Thymus (tissue), 14 donors: ENCODE measurements at places on chromosomes 11 and 22. TPM values are rescaled to one million over a fixed set of nuclear protein-coding genes. Genes with fewer than 3 reads are reported as not detected.

Gene ELFN2
- 0.28 TPM for total RNA-seq

Gene ZNF215
- total RNA-seq = 5.9 TPM

DNA sequence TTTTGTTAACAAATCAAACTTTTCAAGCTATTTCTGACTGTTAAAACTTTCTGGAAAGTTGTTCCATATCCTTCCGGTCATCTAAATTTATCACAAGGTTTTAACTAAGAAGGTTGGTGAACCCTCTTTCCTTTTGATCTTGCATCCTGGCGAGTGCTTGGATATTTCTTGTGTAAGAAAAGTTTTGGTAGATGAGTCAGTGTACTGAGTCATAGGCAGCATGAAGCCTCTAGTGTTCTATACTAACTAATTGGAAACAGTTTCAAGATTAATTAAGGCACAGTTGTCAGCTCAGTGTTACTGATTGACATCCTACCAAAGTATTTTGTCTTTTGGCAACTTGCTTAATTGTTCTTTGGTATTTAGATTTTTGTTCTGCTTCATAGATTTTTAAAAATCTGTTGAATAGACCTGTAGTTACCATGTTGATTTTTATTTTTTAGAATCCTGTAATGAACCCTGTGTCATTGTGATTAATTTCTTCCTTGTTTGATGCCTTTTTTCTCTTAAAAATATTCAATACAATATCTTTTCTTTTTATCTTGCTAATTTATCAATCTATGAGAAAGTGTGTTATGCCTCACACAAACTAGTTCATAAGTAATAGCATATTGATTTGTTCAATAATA, 38.0 kb downstream of the METTL15 start:
- H3K27ac ChIP-seq = no peak overlapping the region
- no peaks in the 10 kb centered on the region for H3K4me1 ChIP-seq
- DNase-seq = no peak
- H3K4me3 ChIP-seq = no peak overlapping the region

GRCh38 chr11:96215110-96215782, 127.7 kb downstream of the MAML2 start:
- peaks cover 53% of the 10 kb centered on the region for H3K4me1 ChIP-seq
- peak overlapping the region; percentile 98 for H3K27ac ChIP-seq
- peak overlapping the region; percentile 9 for H3K4me3 ChIP-seq
- peak; percentile 73 for DNase-seq
- no peaks in the 10 kb centered on the region for H3K36me3 ChIP-seq

Gene ALG12
- total RNA-seq = 7.6 TPM

Gene NPAT
- 16.9 TPM for total RNA-seq

DNA sequence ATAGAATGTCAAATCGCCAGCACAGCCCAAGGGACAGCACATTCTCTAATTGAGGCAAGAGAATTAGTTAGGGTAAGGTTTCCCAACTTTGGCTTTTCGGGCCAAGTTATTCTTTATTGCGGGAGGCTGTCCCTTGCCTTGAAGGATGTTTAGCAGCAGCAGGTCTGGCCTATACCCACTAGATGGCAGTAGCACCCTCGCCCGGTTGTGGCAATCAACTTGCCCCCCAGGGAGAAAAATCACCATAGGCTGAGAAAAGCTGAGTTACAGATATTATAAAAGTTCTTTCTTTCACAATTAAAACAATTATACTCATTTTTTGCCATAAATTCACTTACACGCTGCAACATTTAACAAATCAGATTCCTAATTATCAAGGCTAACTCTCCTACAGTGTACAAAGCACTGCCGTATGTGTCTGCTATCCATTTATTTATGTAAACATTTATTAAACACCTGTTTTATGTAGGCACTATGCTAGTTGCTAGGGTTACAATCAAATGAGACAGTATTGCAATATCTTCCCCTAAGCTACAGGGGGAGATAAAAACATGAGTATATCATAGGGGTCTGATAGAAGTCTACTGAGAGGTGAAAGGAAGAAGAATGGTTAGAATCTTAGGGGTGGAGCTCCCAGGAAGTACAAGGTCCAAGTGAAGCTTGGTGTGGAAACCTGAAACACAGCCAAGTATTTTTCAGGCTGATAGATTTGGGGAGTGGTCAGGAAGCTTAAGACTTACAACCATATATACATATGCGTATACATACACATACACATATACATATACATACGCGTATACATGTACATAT, 452.3 kb downstream of the RAB38 start:
- no peak overlapping the region for H3K27ac ChIP-seq
- no peak overlapping the region for H3K4me3 ChIP-seq
- H3K4me1 ChIP-seq = no peaks in the 10 kb centered on the region

DNA sequence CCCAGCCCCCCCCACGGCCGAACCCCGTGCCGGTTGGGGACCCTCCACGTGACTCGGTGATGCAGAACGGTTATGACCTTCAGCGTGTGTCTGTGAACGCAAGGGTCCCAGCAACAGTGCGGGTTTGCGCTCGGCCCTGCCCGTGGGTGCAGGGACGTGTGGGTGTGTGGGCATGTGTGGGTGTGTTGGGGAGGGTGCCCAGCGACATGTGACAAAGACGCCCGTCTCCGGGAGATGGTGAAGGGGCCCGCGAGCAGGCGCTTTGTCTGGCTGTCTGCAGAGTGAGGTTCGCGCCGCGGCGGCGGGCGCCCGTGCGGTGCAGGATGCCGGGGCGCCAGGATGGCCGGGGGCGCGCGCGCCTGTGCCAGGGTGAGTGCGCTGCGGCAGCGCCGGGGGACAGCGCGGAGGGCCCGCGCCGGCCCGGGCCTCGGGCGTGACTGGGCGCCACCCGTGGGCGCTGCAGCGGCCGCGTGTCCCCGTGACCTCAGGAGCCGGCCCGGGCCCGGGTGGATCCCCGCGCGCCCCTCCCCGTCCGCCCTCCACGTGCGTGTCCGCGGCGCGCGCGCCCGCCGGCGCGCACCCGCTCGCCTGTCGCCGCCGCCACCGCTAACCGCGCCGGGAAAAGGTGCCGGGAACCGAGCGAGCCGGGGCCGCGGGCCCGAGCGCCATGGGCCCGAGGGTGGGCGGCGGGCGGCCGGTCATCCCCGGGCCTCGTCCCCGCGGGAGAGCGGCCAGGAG, at the start of gene LRFN4:
Gene LRFN4, plus strand, starts transcription at position 569 of the 738 bp plus-strand sequence. CDS start 681 bp downstream, outside the sequence.
- peaks cover 13% of the 10 kb centered on the region for H3K36me3 ChIP-seq
- H3K4me1 ChIP-seq = peaks cover 10% of the 10 kb centered on the region
- peak within 1 kb of the TSS; percentile 63 for H3K4me3 ChIP-seq
- peak within 1 kb of the TSS; percentile 80 for H3K27ac ChIP-seq

Gene KIF18A
- total RNA-seq = 14.0 TPM

DNA sequence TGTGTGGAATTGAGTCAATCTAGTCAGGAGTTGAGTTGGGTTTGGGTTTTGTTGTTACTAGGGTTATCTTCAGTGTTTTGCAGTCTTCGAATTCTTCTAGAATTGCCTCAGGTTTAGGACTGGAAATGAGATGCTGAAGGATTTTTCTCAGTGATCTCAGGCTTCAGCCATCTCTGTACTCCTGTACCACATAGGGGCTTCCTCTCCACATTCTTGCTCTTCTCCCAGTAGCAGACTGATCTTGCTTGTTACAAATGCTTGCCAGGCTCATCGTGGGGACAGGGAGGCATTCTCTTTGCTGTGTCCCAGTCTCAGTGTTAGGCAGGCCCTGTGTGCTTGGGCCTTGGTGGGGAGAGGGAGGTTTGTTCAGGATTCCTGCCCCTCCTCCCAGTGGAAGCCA, 96.1 kb downstream of the LRRC32 start:
- H3K27ac ChIP-seq = no peak overlapping the region
- no peaks in the 10 kb centered on the region for H3K36me3 ChIP-seq
- DNase-seq = no peak
- H3K27me3 ChIP-seq = no peaks in the 10 kb centered on the region

DNA sequence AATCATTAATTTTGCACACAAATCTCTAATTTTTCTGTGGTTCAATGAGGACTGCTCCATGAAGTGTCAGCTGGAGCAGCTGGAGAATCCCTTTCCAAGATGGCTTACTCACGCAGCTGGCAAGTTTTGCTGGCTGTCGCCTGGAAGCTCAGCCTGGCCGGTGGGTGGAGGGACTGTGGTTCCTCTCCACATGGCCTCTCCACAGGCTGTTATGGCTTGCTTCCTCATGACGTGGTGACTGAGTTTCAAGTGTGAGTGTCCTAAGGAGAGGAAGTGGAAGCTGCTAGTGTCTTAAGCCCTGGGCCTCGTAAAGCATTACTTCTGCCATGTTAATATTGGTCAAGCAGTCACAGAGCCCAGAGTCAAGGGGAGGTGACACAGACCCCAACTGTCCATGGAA, 14.0 kb upstream of the NRIP3 start:
- no peak overlapping the region for H3K27ac ChIP-seq
- no peaks in the 10 kb centered on the region for H3K4me1 ChIP-seq
- DNase-seq = no peak
- no peaks in the 10 kb centered on the region for H3K27me3 ChIP-seq
- no peak overlapping the region for H3K4me3 ChIP-seq
- H3K36me3 ChIP-seq = no peaks in the 10 kb centered on the region

Gene ZNRD2
- total RNA-seq = 40.7 TPM

Gene SPDYC
- total RNA-seq = not detected

DNA sequence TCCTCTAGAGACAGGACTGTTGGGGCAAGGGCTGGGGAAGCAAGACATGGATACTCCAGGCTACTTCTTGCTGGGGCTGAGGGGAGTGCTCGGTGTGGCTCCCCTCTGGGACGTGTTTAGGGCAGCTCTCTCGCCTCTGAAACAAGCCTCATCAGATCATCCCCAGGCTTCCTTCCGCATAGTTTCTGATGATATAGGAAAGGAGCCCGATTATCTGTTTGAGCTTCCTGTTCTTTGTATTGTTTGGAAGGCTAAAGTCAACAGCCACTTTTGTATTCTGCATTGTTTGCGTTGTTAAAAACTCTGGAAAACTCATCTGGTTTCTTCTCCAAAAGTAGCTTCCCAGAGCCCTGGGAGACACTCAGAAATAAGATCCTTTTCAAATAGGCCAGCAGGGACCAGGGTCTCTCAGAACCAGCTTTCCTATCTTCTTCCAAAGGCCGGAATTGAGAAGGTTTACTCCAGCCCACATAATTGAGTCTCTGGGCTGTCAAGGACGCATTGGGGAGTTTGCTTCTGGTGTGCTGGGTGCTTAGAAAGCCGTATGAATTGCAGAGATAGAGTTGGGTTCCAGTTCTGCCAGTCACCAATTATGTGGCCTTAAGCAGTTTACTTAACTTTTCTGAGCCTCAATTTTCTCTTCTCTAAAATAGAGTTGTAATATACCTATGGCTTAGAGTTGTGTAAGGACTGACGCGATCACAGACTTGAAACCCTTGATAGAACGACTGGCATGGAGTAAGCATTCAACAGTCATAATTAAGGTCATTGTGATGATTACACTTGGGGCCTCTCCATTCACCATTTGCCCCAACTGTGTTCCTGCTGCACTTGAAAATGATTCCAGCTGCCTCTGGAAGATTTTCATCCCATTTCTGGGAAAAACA, 19.1 kb downstream of the CD44 start:
- peaks cover 53% of the 10 kb centered on the region for H3K4me1 ChIP-seq
- H3K36me3 ChIP-seq = peaks cover 6% of the 10 kb centered on the region
- H3K4me3 ChIP-seq = no peak overlapping the region
- no peak for DNase-seq

DNA sequence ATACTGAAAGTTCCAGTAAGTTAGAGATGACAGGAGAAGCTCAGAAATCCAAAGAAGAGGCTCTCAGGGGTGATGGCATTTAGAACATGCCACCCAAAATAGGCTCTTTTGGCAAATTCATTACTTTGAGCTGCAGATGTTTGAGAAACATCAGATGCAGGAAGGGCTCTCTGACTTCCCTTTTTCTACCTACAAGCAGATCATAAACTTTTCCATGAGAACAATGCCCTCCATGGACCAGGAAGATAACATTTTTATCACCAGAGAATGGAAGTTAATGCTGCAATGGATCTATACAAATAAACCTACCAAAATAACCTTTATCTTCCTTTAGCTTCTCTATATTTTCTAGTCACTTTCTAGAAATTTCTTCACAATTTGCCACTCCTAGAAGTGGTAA, 32.7 kb upstream of the FAR1 start:
- no peaks in the 10 kb centered on the region for H3K27me3 ChIP-seq
- no peak overlapping the region for H3K4me3 ChIP-seq
- DNase-seq = no peak
- no peaks in the 10 kb centered on the region for H3K36me3 ChIP-seq

- peaks cover 88% of the 10 kb centered on the region for H3K36me3 ChIP-seq
- no peak overlapping the region for H3K4me3 ChIP-seq
- DNase-seq = no peak
- H3K4me1 ChIP-seq = no peaks in the 10 kb centered on the region
Observed at GRCh38 chr22:20574920-20575353, 67.5 kb downstream of the MED15 start.

Gene CFAP300
- total RNA-seq = 0.66 TPM

Gene RIMBP3C
- total RNA-seq = 1.3 TPM

Gene PLEKHA7
- total RNA-seq = 2.0 TPM

- no peaks in the 10 kb centered on the region for H3K36me3 ChIP-seq
- no peaks in the 10 kb centered on the region for H3K27me3 ChIP-seq
- H3K4me3 ChIP-seq = no peak overlapping the region
Observed at GRCh38 chr11:5291207-5291838, 10.4 kb downstream of the OR51B4 start.

- H3K36me3 ChIP-seq = no peaks in the 10 kb centered on the region
- no peak overlapping the region for H3K27ac ChIP-seq
- H3K4me1 ChIP-seq = no peaks in the 10 kb centered on the region
- H3K27me3 ChIP-seq = no peaks in the 10 kb centered on the region
- no peak overlapping the region for H3K4me3 ChIP-seq
Observed at GRCh38 chr11:108803776-108804175, 138.9 kb downstream of the DDX10 start.

Gene KCNK7
- 0.66 TPM for total RNA-seq

DNA sequence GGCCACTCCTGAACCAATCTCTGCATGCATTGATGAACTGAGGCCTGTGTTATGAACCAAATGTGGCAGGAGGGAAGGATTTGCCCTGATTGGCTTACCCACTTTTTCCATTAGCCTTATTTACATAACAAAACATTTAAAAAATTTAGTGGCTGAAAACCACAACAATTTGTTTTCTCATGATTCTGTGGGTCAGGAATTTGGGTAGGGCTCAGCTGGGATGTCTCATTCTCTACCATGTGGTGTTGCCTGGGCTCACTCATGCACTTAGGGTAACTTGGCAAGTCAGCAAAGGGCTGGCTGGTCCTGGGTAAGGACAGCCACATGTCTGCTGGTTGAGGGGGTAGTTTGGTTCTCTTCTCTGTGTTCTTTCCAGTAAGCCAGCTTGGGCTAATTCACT, 35.1 kb upstream of the CYP2R1 start:
- H3K27ac ChIP-seq = no peak overlapping the region
- H3K4me3 ChIP-seq = no peak overlapping the region
- no peaks in the 10 kb centered on the region for H3K27me3 ChIP-seq
- H3K36me3 ChIP-seq = no peaks in the 10 kb centered on the region

Gene MYEOV
- 0.38 TPM for total RNA-seq
